NCI-H2029 (cell line): ENCODE measurements at places on chromosomes 2 and 18.

- DNase-seq = no peak
Measured at GRCh38 chr2:101253703-101254450, 1.2 kb downstream of the CNOT11 start.

DNA sequence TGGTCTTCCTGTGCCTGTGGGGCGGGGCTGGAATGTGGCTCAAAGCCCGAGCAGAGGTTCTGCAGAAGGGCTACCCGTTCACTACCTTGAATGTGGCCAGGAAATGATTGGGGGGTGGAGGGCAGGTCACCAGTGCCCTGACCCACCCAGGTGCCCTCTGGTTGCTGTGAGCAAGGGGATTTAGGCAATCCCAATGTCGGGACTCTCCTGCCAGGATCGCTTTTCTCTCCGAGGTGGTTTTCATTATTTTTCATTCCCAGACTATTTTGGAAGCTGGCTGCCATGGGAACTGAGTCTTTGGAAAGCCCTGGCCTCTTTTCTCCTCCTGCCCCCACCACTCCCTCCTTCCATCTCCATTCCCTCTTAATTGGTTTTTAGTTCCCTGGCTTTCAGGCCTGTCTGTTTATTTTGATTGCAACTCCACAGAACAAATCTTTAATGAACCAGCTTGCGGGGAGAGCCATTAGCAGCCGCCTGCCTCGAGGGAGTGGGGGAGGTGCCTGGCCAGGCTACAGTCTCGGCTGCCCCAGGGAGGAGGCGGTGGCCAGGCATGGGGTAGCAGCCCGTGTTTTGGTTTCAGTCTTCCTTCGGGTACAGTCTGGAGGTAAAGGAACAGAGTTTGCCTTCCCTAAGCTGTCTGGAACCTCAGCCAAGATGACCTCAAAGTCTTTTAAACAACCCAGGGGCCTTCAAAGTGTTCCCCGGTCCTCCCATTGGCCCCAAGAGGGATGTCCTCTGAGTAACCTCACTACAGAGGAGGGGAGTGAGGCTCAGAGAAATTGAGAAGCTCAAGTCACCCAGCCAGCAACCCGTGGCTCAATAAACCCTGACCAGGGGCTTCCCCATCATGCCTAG is 114.4 kb upstream of the HAAO start:
- no peak for DNase-seq

DNA sequence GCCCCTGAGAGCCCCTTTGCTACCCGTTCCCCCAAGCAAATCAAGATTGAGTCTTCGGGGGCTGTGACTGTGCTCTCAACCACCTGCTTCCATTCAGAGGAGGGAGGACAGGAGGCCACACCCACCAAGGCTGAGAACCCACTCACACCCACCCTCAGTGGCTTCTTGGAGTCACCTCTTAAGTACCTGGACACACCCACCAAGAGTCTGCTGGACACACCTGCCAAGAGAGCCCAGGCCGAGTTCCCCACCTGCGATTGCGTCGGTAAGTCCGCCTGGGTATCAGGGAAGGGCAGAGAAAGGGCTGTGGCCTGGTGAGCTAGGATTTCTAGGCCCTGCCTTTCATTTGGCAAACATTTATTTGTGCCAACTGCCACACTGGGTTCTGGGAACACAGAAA is 63.4 kb downstream of the TET3 start:
- no peak for DNase-seq

GRCh38 chr2:139925903-139926302 is 1145.7 kb upstream of the NXPH2 start:
- DNase-seq = no peak

GRCh38 chr2:102703748-102704147 is 58.1 kb upstream of the TMEM182 start:
- DNase-seq = no peak

- DNase-seq = no peak
Measured at GRCh38 chr2:80078290-80079036, 226.1 kb downstream of the LRRTM1 start.

- no peak for DNase-seq
Measured at GRCh38 chr18:79933765-79934164, 17.7 kb downstream of the SLC66A2 start.

- DNase-seq = no peak
Measured at GRCh38 chr18:48519431-48520100, 19.3 kb upstream of the CTIF start.

DNA sequence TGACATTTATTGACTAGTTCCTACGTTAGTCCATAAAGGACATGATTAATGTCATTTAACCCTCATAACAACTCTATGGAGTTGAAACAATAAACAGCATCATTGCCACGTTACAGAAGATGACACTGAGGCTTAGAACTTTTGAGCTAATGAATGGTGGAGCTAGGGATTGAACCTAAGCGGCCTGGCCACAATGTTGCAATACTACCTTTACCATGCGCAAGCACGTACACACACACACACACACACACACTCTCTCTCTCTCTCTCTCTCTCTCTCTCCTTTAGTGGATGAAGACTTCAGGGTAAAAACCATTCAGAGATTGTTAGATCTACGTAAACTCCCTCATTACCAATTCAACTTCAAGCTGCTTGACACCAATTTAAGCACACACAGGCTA is 875 bp upstream of the MAP3K19 start:
- DNase-seq = no peak

- no peak for DNase-seq
Measured at GRCh38 chr2:209666296-209666695, 105.3 kb upstream of the UNC80 start.

GRCh38 chr2:99420031-99420430 is 69.8 kb downstream of the REV1 start:
- no peak for DNase-seq

- peak; percentile 32 for DNase-seq
Measured at GRCh38 chr2:49616800-49617199, 462.5 kb upstream of the FSHR start.

GRCh38 chr2:67952066-67952465 is 110.7 kb downstream of the C1D start:
- DNase-seq = peak; percentile 25

GRCh38 chr2:219289195-219289536 is 10.0 kb downstream of the DNAJB2 start:
- no peak for DNase-seq

GRCh38 chr2:108967757-108968156 is 21.3 kb downstream of the EDAR start:
- no peak for DNase-seq

DNA sequence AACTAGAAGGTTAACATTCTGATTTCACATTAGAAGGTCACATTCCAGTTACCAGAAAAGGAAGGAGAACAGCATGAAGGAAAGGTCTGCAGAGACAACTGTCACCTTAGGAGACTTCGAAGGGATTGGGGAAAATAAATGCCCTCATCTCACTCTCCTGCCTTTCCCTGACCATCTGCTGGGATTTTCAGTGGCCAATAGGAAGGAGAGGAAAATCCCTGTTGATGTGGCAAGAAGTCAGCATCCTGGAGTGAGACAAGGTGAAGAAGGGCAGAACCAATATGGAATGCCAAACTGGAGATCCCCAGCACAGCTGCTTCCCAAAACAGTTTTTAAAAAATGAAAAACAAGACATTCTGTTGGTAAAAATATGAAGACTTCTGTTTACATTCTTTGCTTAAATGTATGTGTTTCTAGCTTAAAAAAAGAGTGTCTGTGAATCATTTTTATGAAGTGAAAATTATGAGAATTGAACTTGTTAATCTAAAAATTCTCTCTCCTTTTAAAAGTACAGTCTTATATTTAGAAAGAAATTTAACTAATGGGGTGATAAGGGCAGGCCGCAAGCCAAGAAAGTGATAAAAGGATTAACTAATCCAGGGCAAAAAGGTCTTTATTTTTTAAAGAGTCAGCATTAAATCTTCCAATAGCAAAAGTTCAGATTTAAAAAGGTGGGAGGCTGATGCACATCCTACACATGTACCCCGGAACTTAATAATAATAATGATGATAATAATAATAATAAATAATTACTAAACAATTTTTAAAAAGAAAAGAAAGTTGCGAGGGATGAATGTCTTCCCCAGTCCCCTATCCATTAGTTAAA is 160.6 kb upstream of the DOK6 start:
- no peak for DNase-seq

DNA sequence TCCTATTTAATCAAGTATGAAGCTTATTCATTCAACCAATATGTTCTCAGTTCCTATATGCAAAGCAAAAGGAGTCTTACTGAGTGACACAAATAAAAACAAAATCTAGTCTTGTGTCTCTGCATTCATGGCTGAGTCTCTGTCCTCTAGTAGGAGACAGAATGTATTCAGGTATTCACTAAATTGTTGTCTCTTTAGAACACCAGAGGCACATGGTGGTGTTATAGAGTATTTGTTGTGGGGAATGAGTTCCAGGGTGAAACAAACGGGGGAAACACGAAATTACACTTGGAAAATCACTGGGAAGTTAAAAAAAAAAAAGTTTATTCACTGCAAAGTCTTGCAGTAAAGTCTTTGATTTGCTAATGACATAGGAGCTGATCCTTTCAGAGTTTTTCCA is 131.7 kb upstream of the FSHR start:
- no peak for DNase-seq

- no peak for DNase-seq
Measured at GRCh38 chr2:46774499-46775228, 140.9 kb downstream of the MCFD2 start.

DNA sequence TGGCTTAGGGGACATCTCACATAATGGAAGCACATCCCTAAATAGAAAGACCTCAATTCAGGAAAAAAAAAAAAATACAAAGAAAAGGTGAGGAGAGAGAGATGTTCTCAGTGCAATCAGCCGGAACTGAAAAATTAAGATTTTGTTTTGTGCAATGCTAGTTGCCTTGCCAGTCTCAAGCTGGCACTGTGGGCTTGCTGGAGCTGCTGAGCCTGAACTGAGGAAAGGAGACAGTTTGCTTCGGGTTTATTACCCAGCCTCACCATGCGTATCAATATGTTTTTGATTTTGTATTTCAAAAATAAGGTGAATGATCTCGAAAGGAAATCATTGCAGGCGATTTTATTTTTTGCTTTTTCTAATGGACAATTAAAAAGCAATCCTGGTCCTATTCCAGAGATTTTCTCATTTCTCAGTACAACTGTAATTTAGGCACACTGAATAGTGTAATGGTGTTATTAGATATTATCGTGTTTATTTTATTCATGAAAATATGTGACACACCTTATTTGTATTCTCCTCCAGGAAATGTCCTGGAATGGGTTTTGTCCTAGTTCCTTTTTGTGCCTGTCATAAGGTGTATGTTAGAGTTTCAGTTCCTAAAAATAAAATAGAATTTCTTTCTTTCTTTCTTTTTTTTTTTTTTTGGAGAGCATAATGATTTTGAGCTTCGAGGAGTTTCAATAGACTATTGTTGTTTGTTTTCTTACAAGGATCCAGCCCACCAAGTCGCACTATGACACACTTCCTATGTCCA is 72.8 kb upstream of the ZEB2 start:
- no peak for DNase-seq

DNA sequence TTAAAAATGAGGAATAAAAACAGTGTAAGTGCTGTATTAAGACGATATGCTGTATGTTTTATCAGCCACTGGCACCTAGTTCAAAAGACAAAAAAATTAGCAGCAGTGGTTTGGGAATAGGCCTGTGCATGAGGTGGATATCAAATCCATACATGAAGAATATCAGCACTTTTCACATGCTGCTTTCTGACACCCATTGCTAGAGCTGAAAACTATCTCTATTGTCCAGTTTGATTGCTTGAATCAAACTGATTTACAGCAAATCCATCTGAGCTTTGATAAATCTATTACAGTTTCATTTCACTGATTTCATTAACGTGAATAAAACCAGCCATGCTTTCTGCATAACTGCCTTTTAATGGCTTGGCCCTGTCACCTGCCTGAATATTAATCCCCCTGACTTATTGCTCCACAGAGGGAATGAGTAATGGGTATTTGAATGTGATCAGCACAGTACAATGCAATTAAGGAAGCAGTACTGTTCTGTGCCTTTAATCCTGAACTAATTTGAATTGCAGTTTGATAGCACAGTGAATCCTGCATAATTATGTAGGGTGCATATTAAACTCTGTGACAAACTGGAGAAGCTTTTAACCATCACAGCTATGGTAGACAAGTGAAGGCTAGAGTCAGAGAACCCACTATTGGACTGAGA is 154.0 kb downstream of the GPD2 start:
- no peak for DNase-seq

- no peak for DNase-seq
Measured at GRCh38 chr2:197136452-197136851, 174.1 kb downstream of the ANKRD44 start.

- no peak for DNase-seq
Measured at GRCh38 chr18:74522635-74523548, 11.4 kb upstream of the CNDP1 start.

GRCh38 chr18:2564373-2564772 is 6.9 kb downstream of the METTL4 start:
- no peak for DNase-seq

GRCh38 chr2:231877533-231878456 is 48.4 kb downstream of the NPPC start:
- DNase-seq = no peak

DNA sequence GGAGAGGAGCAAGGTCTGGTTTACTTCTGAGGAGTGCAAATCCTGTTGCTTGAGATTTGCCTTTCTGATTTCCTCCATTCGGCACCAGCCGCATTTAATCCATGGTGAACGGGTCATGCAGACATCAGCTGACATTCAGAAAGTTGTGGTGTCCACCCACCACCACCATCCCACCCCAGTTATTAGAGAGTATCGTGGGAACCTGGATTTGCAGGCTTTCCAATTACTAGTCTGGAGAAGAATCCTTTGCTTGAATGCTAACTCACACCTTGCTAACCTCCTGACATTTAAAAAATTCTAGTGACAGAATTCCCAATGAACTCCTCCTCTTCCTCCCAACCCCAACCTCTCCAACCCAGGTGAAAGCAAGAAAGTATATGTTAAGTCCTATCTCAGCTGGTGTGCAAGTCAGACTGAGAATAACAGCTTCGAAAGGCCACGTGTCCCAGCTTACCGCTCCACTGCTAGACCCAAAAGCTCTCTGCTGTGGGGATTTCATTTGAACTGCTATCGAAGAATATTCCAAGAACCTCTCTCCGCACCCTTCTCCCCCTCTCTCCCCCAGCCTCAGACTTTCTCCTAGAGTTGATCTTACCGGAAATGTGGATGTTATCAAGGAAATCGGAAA is 17.7 kb downstream of the BCL11A start:
- no peak for DNase-seq

DNA sequence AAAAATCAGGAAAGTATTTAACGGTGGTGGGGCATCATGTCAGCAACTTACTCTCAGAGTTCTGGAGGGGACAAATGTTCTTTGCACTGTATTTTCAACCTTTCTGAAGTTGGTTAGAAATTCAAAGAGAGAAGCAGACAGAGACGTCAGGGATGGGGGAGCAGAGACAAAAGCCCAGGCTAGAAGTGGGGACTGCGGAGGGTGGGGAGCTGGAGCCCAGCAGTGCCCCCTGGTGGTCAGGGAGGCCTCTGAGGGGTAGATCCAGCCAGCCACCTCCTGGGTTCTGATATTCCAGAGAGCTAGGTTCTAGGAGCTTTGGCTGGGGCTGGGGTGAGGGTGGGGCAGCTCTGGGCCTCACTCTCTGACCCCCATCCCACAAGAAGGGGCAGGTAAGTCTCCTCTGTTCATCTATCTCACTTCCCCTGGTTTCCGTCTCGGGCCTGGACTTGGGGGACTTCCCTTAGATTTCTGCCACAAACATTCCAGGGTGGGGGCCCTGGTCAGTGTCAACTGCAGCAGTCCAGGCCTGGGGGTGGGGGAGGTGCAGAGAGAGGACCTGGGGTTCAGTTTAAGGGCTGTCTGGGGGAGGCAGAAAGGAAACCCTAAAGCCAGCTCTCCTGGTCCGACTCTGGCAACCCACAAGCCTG is 8.9 kb downstream of the TNS1 start:
- DNase-seq = no peak
